ENCODE measurements at places on chromosomes 3 and 15. TPM values are rescaled to one million over a fixed set of nuclear protein-coding genes. Genes with fewer than 3 reads are reported as not detected.

The CD200 gene
- not detected for total RNA-seq

The GOLGA6A gene
- total RNA-seq: not detected

The QRICH1 gene
- total RNA-seq: 83.8 TPM

GRCh38 chr3:158352551-158352950 lies 218.4 kb upstream of the MLF1 start:
- peak; percentile 74 for DNase-seq

DNA sequence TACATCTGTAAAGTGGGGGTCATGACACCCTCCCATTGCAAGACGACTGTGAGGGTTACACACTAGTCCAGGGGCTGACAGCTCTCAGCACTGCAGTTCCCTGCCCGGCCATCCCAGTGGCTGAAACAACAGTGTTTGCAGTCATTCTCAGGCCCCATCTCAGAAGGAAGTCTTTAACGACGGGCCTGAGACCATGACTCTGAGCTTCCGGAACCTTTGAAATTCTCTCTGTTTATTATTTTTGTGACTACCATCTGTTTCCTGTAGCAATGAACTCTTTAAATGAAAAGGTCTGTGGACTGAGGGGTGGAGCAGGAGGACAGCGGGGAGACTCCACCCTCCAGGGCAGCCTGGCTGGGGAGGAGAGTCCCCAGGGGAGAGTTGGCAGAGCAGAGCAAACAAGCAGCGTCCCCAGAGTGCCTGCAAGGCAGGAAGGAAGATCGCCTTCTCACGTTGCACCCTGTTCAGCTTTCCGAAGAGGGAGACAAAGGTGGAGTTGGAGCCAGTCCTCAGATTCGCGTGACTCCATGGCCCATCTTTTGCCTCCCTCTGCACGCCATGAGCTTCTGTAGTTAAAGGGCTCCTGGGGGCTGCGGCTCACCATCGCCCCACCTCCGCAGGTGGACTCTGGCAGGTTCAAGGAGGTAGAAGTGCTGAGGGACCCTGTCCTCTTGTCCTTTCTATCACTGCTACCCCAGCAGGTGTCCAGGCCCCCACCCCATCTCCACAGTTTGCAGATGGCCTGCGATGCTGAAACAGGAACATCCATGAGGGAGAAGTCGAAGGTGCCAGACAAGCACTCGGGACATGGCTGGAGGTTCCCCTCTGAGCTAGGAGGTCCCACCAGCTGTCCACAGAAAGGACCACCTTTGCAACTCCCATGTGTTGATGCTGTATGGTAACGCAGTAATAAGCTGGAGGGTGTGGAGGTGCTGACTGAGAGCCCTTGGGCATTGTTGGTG lies 525.8 kb upstream of the PROK2 start:
- peak; percentile 48 for DNase-seq

DNA sequence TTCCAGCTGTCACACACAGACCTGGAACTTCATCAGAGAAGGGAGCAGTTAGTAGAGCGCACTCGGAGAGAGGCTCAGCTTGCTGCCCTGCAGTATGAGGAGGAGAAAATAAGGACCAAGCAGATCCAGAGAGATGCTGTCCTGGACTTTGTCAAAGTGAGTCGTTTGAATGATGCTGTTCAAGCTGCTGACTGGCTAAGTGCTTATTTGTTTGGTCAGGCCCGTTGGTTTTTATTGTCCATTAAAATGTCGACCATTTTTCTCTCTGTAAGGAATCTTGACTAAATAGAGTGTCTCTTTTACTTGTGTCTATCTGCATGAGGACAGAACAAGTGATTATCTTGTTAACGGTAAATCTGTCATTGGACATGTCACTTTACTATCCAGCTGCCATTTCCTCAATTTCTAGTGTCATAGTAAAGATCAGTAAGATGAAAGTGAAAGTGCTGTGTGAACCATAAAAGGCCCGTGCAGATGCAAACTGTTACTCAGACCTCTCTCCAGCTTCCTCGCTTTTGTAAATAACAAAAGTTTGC lies 56.9 kb downstream of the LRCH3 start:
- peak; percentile 8 for DNase-seq

- no peak for DNase-seq
Observed at GRCh38 chr3:177760803-177761202, 563.5 kb upstream of the TBL1XR1 start.

- peak; percentile 58 for DNase-seq
Observed at GRCh38 chr15:48710952-48711495, 65.5 kb upstream of the FBN1 start.

DNA sequence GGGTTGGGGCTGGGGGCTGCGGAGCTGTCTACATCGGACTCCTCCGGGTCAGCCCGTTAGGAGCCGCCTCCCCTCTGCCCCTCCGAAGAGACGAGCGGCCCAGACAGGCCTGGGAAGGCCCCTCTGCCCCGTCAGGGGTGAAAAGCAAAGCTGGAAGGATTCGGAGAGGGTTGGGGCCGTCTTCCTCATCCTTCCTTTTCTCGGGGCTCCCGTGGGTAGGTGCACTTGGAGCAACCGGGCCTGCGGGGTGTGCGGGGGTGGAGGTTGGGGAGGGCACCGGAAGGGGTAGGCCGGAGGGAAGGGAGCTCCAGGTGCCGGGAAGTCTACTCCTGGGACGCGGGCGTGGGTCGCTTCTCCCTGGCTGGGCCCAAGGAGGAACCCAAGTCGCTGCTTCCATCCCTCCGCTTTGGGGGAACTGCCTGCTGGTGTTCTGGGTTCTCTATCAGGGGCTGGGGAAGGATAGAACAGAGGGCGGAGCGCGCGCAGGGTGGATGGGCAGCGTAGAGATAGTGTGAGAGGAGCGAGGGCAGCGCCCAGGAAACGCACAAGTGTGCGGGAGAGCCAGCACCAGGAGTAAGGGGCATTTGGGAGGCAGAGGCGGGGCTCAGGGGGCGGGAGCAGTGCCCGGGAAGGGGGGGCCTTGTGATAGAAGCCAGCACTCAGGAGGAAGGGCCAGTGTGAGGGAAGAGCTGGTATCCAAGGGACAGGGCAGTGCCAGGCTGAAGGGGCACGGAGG lies 590 bp downstream of the POLR2H start:
- DNase-seq: no peak

Data from LHCN-M2 (cell line).